Activated CD4-positive, alpha-beta T cell treated with anti-CD3 and anti-CD28 coated beads, Interleukin-2, amount 10 ng/mL, durations not matched to agents 7 days and 5 days (primary cell): ENCODE measurements at places on chromosomes 12 and 14. TPM values are rescaled to one million over a fixed set of nuclear protein-coding genes. Genes with fewer than 3 reads are reported as not detected.

PAPLN gene
- 0.46 TPM for total RNA-seq

DNAH10 gene
- total RNA-seq, result 0.17 TPM

TMEM253 gene
- total RNA-seq, result not detected

HHIPL1 gene
- 0.05 TPM for total RNA-seq

INHBC gene
- not detected for total RNA-seq

SLC6A12 gene
- not detected for total RNA-seq

RASAL1 gene
- 0.20 TPM for total RNA-seq

OASL gene
- total RNA-seq, result 34.2 TPM

BEST3 gene
- total RNA-seq, result not detected

ACOT6 gene
- not detected for total RNA-seq

SLCO1B1 gene
- not detected for total RNA-seq

CLEC12A gene
- total RNA-seq, result 0.52 TPM

RPS6KA5 gene
- total RNA-seq, result 42.1 TPM

POTEM gene
- total RNA-seq, result not detected

IKZF4 gene
- 15.7 TPM for total RNA-seq

SPX gene
- 0.12 TPM for total RNA-seq

KRT83 gene
- total RNA-seq, result not detected

LRIG3 gene
- not detected for total RNA-seq

FGF23 gene
- not detected for total RNA-seq

TMCC3 gene
- 0.23 TPM for total RNA-seq

LRTM2 gene
- not detected for total RNA-seq

CATSPERB gene
- 4.8 TPM for total RNA-seq

RNASE3 gene
- not detected for total RNA-seq

TCTN2 gene
- 4.7 TPM for total RNA-seq

B4GALNT3 gene
- 6.1 TPM for total RNA-seq

PLA2G1B gene
- not detected for total RNA-seq

GPR68 gene
- total RNA-seq, result 32.7 TPM

IRF2BPL gene
- 29.9 TPM for total RNA-seq

DENR gene
- 53.9 TPM for total RNA-seq

EXOC3L4 gene
- not detected for total RNA-seq

RNASE12 gene
- not detected for total RNA-seq

LRRC74A gene
- total RNA-seq, result not detected

TRMT5 gene
- 9.3 TPM for total RNA-seq

TCL1A gene
- not detected for total RNA-seq

TMEM119 gene
- 1.7 TPM for total RNA-seq

INHBE gene
- not detected for total RNA-seq

GRIP1 gene
- total RNA-seq, result 0.85 TPM

YBX3 gene
- 27.1 TPM for total RNA-seq

SPPL3 gene
- total RNA-seq, result 31.9 TPM

CCDC175 gene
- total RNA-seq, result not detected

CFAP54 gene
- 0.40 TPM for total RNA-seq

NEUROD4 gene
- total RNA-seq, result not detected

WNT1 gene
- total RNA-seq, result 0.29 TPM

LRRC10 gene
- not detected for total RNA-seq

GABARAPL1 gene
- total RNA-seq, result 5.5 TPM

MANSC1 gene
- total RNA-seq, result 0.27 TPM

GNB3 gene
- total RNA-seq, result not detected

EEA1 gene
- total RNA-seq, result 17.8 TPM

TAS2R14 gene
- 2.9 TPM for total RNA-seq
